ENCODE measurements at places on chromosomes 7 and 10. TPM values are rescaled to one million over a fixed set of nuclear protein-coding genes. Genes with fewer than 3 reads are reported as not detected.

DNA sequence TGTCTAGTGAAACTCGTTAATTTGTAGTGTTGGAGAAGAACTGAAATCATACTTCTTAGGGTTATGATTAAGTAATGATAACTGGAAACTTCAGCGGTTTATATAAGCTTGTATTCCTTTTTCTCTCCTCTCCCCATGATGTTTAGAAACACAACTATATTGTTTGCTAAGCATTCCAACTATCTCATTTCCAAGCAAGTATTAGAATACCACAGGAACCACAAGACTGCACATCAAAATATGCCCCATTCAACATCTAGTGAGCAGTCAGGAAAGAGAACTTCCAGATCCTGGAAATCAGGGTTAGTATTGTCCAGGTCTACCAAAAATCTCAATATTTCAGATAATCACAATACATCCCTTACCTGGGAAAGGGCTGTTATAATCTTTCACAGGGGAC lies 187.6 kb downstream of the CFTR start:
- DNase-seq = no peak

The ARPC1A gene
- 116 TPM for total RNA-seq

The RADIL gene
- total RNA-seq = 2.5 TPM

The OR2A12 gene
- total RNA-seq = not detected

DNA sequence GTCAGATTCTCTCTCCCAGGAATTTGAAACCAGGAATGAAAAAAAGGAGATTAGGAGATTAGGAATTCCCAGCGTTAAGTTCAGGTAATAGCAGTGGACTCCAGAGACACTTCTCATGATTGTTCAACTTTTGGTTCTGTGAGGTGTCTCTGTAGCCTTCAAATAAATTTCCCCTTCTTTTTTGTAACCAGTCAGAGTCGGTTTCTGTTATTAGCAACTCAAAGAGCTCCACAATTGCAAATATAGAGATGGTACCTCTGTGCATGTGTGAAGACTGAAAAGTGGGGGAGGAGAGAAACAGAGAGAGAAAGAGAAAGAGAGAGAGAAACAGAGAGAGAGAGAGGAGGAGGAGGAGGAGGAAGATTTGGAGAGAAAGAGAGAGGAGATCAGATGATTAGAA lies 112.8 kb upstream of the STEAP1B start:
- DNase-seq = no peak

The NUTM2D gene
- total RNA-seq = 3.0 TPM

DNA sequence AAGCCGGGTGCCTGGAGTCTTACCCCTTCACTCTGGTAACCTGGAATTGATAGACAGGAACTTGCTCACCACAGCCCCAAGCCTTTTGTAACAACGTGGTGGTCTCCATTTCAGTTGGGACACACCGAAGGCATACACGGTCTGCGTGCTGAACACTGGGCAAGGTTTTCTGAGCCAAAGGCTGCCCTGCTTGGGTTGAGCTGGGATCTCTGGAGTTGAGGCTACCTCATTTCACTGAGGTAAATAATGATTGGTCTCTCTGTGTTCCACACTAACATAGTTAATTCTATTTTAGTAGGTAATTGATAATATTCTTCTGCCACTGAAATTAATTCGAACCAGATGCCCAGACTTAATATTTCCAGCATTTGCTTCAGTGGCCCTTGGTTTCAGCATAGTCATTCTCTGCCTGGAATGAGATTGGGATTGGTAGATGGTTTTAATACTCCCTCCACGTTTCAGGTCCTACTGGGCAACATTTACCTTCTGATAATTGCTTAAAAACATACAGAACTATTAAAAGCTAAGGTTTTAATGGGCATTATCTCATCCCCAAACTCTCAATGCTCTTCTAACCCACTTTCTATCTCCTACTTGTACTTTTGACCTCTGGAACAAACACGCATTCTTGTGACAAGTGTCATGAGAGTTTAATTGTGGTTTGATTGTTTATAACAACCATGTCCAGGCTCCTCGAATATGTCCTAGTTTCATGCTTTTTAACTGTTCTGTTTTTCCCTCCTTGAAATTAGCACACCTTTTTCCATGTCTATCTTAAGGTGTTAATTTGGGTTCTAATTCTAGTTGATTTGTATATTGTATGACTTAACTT lies 202.3 kb upstream of the KLF6 start:
- no peak for DNase-seq

DNA sequence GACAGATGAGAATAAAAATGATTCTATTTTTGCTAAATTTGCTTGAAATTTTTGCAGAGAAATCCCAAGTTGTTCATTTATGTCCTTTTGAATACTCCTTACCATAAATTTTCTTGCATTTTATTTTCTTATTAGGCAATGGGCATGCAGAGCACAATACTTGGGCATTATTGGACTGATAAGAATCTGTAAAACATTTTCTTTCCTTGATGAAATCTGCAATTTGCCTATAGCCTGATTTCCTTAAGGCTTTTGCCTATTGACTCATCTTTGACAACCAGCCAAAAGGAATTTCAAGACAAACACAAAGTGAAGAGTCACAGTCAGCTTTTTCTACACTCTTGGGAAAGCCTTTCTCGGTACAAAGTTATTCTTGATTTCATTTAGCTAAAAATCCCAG lies 30.5 kb upstream of the GNAT3 start:
- no peak for DNase-seq

The SPAM1 gene
- total RNA-seq = 0.24 TPM

The TDRD1 gene
- total RNA-seq = 1.2 TPM

The PDE1C gene
- total RNA-seq = 220 TPM

The ZNF33A gene
- 18.7 TPM for total RNA-seq

- DNase-seq = no peak
Measured at GRCh38 chr7:47669901-47670384, 88.0 kb upstream of the TNS3 start.

The TMEM273 gene
- 16.6 TPM for total RNA-seq

DNA sequence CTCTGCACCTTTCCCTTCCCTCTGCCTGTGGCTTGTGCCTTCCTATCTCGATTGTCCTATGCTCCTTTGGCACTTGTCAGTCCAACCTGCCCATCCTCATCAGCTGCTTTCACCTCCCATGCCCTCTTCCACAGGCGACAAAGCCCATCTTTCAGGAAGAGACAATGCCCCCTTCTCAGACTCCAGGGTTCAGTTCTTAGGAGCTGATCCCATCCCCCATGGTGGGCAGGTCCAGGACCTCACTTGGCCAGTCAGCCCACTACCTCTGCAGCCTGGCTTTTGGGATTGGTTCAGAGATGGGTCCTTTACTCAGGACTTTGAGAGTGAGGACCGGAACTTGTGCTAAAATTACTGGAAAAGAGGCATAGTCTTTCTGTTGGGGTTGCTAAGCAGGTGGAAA lies 74.0 kb upstream of the NANOS1 start:
- DNase-seq = peak; percentile 15

GRCh38 chr7:66257481-66257880 lies 52.3 kb downstream of the TPST1 start:
- DNase-seq = no peak

The OPN1SW gene
- total RNA-seq = not detected

GRCh38 chr10:84342584-84342983 lies 14.2 kb downstream of the CCSER2 start:
- no peak for DNase-seq

DNA sequence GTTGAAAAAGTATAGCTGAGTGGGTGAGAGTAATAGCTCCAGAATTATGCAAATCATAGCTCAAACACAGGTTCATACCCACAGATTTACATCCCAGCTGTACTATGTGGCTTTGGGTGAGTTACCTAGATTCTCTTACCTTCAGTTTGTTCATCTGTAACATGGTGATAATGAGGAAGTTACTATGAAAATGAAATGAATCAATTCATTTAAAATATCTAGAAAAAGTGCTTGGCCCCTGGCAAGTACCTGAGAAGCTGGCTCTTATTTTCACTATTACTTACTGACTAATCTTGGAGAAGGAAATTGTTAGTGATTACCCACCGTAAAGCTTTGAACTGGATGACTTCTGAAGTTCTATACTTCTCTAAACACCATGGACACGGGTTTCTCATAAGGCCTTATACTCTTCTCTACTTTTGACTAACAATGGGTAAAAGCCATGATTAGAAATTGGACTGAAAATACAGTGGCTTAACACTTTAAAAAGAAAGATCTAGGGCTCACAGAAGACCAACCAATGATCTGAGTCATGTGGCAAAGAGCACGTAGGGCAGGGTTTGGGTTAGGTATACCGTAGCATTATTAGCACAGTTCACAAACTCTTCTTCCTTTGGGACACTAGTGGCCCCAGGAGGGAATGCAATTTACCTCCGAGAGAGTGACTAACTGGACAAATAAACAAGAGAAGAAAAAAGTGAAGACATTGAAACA lies 149.2 kb downstream of the PLPP4 start:
- DNase-seq = no peak

The PAX4 gene
- total RNA-seq = not detected

The C10orf62 gene
- 0.51 TPM for total RNA-seq

The ZNF425 gene
- 0.78 TPM for total RNA-seq

The DDC gene
- not detected for total RNA-seq

GRCh38 chr7:12234334-12234865 lies 23.3 kb downstream of the TMEM106B start:
- no peak for DNase-seq

The TUBB8 gene
- not detected for total RNA-seq

The ENO4 gene
- not detected for total RNA-seq

DNA sequence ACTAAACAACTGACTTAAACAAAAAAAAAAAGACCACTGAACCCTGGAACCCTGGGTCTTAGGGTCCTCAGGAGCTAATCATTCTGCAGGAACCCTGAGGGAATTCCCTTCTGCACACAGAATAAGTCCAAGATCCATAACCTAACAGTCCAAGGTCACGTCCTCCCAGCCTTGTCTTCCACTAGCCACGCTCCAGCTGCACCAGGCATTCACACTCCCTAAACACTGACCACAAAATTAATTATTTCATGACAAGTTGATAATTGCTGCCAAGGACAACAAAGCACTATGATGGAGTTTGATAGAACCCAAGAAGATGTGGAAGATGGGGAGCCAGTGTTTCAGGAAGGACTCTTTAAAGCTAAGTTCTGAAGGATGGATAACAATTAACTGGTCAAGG lies 130.6 kb downstream of the SH3PXD2A start:
- no peak for DNase-seq

The PSTK gene
- total RNA-seq = 2.3 TPM

- no peak for DNase-seq
Measured at GRCh38 chr7:37405603-37406122, 43.0 kb downstream of the ELMO1 start.

DNA sequence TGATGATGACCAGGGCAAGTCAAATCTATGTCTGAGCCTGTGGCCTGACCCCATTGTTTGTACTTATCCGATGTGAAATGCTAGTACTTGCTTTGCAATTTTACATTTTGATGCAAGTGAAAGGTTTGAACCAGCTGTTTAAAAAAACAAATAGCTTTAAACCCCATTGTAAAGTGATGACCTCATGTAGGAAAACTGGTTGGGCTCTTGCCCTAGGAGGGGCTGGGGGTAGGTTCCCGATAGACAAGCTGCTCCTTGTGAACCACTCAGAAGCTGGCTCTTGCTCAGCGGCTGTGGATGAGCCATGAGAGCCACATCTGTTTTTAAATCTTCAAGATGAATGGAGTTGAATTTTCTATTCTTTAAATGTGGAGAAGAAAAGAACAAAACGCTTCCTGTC lies 185.3 kb downstream of the WDR11 start:
- DNase-seq = no peak

The RAPGEF5 gene
- 22.4 TPM for total RNA-seq

The KRIT1 gene
- total RNA-seq = 29.3 TPM

GRCh38 chr10:101718690-101719275 lies 23.8 kb upstream of the FBXW4 start:
- DNase-seq = no peak

GRCh38 chr10:8059191-8059936 lies 4.9 kb downstream of the GATA3 start:
- DNase-seq = no peak

DNA sequence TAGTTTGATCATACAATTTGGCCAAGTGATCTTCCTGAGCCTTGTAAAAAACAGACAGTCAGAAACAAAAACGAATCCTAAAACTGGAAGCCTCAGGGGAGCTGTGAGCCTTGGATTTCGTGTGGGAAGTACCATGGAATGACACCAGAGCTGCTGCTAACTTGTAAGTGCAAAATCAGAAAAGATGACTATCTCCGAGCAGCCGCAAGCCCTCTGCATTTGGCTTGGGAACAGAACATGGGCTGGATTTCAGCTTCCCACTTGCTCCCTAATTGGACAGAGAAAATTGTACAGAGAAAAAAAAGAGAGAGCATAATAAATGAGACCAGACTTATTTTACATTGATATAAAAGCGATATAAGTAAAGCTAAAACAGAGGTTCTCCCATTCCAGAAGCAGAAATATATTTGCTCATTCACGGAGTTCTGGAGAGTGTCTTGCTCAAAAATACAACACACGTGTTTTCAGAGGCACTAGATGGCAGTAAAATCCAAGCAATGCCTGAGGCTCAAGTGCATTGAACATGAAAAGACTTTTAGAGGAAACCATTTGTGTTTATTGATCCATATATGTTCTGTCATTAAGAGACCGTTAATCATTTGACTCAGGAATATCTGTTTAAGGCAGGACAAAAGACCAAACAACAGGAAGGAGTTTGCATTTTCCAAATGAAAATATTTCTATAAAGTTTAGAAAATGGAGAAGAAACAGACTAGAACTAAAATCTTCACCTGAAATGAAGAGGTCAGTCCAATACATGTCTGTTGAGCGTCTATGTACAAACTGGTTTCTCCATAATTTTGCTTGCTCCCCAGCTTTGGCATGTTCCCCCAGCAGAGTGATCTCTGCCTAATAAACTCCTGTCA lies 78.3 kb upstream of the SLC26A5 start:
- no peak for DNase-seq

- DNase-seq = no peak
Measured at GRCh38 chr10:127944256-127944655, 37.4 kb downstream of the PTPRE start.

DNA sequence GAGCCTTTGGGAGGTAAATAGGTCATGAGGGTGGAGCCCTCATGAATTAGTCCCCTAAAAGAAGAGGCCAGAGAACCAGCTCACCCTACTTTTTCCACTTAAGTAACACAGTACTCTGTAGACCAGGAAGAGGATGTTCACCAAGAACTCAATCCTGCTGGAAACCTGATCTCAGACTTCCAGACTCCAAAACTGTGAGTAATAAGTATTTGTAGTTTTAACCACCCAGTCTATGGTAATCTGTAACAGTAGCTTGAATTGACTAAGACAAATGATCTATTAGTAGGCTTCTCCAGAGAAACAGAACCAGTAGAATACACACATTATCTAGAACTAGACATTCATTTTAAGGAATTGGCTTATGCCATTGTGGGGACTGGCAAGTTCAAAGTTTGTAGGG lies 51.5 kb downstream of the ANKMY2 start:
- DNase-seq = no peak

GRCh38 chr7:77382532-77382931 lies 33.6 kb downstream of the GSAP start:
- DNase-seq = no peak

The SAMD8 gene
- total RNA-seq = 25.7 TPM

GRCh38 chr7:64628721-64629120 lies 37.2 kb upstream of the ZNF107 start:
- no peak for DNase-seq
